ENCODE measurements at places on chromosomes 12 and 14.

GRCh38 chr12:6345319-6346091, 3.6 kb upstream of the TNFRSF1A start:
- DNase-seq, result no peak

- DNase-seq, result no peak
Measured at GRCh38 chr12:104275689-104276088, 27.9 kb upstream of the EID3 start.

DNA sequence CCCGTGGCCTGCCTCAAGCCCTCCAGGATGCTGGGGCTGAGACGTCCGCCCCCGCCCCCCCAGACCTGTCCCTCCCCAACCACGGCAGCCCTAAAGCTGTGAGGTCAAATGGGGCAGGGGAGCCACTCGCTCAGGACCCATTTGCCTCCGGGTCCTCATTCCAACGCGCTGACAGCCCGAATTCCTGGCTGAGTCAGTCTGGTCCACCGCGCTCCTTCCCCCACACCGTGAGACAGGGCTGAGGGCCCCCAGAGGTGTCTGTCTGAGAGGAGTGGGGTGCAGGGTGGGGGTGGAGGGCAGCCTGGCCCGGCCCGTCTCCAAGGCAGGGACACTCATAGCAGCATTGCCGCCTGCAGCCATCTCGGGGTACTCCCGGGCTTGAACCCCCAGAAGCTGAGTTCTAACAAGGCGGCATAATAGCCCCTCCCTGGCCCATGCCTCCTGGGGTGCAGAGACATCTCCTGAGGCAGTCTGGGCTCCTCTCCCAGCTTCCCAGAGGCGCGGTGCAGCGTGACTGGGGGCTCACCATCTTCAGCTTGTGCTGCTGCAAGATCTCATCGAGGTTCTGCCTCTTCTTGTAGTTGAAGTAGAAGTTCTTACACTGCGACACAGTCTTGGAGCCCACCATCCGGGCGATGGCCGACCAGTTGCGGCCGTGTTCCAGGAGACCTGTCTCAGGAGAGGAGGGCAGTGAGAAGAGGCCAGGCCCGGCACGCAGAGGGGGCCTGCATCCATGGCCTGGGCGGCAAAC, 90.5 kb downstream of the RFLNA start:
- no peak for DNase-seq

DNA sequence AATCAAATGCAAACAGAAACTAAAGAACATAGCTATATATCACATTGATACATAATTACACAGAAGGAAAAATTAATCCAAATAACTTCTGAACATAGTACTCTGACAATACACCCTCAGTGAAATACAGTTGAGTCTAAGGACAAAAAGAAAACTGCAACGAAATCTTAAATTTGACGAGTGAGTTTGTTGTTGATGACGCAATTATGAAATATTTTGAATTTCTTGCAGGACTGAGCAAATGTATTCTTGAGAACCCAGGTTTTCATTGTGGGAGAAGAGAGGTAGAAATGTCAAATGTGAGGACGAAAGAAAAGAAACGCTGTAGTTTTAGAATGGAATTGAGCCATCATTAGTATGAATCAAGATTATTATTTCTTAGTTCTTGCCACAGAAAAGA, 46.3 kb downstream of the EGLN3 start:
- DNase-seq, result no peak

DNA sequence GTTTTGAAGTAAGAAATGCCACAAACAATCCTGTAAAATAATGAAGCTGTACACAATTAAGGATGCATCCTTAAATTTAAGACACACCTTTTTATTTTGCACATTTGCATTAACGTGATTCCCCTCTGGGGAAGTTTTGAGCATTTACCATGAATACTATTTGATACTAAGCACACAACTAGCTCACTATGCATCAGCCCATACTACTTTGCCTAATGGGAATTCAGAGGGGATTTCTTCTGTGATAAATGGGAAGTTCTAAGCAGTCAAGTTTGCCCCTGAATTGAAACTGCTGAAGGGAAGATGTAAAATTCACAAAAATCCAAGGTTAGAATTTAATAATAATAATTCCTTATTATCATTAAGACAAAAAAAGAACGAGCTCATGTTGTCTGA, 27.4 kb downstream of the SINHCAF start:
- DNase-seq, result no peak

- DNase-seq, result no peak
Measured at GRCh38 chr12:98073610-98074009, 441.8 kb upstream of the TMPO start.

- no peak for DNase-seq
Measured at GRCh38 chr12:70627677-70628076, 9.6 kb downstream of the PTPRB start.

DNA sequence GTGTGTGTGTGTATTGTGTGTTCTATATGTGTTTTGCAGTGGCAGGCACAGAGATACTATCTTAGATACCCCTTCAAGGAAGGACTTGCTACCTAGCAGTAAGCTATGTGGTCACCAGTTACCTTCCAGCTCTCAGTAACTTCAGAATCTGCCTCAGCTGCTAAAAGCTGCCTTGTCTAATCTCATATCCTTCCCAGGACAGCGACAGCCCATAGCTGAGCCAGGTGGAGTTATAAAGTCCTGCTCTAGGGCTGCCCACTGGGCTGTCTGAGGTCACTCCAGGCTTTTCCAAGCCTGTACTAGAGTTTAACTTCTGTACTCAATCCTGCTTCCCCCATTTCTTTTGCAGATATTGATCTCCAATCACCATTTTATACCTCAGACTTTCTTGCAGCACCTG, 942.6 kb downstream of the GALC start:
- no peak for DNase-seq

- DNase-seq, result no peak
Measured at GRCh38 chr12:60832290-60832689, 1236.5 kb downstream of the SLC16A7 start.

DNA sequence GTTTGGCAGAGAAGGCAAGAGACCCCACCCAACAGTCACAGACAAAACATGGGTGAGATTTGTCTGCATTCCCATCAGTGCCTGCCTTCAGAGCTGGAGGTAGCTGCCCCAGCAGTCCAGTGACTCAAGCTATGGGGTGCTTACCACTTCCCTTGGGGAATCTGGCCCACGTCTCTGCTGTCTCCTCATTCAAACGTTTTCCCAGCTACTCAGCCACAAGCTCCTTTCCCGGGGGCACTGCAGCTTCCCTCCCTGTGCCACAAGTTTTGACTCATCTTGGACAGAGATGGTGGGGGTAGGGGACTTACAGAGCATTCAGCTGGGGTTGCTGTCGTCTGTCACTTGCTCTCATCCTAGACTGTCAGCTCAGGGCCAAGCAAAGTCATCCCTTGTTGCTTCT, 66.6 kb downstream of the FBXL14 start:
- no peak for DNase-seq

GRCh38 chr14:91250912-91251311, 6.4 kb upstream of the GPR68 start:
- no peak for DNase-seq

GRCh38 chr14:54840336-54840735, 62.3 kb downstream of the GCH1 start:
- DNase-seq, result no peak

DNA sequence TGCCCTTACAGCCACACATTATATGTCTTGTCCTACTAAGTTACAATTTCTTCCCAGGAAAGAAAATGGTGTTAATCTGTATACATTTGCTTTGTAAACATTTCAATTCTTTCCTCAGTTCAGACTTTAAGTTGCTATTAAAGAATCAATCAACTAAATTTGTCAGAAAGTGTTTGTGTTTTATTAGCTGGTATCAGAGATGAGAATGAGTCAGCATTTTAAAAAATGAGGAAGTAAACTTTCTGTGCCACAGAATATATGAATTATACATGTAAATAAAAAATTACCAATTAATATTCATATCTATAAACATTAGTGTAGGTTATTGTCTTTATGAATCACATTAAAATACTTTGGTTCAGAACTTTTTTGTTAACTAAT, 82.0 kb downstream of the LMO3 start:
- DNase-seq, result no peak

DNA sequence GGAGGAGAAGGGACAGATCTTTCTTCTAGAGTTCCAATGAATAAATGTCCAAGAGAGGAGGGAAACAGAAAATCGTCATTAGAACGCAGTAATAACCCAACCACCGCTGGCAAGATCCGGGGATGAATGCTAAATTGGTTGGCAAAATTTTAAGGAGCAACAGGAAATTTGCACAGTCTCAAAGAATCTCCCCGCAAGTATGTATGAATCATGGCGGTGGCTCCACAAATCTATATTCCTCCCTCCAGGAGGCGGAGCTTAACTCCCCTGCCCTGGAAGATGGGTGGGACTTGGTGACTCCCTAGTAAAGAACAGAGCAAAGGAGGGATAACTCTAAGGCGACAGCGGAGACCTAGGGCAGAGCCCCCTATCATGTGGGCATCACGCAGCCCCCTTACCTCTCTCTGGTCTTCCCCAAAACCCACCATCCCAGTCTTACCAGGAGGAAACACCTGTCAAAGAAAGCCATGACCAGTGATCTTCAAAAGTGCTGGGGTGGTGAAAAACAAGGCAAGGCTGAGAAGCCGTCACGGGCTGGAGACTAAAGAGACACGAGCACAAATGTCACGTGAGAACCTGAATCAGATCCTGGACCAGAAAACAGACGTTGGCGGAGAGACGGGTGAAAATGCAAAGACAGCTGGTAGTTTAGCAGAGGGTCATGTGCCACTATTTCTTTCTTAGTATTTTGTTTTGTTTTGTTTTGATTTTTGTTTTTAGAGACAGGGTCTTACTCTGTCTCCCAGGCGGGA, 125.8 kb downstream of the NCOR2 start:
- no peak for DNase-seq

DNA sequence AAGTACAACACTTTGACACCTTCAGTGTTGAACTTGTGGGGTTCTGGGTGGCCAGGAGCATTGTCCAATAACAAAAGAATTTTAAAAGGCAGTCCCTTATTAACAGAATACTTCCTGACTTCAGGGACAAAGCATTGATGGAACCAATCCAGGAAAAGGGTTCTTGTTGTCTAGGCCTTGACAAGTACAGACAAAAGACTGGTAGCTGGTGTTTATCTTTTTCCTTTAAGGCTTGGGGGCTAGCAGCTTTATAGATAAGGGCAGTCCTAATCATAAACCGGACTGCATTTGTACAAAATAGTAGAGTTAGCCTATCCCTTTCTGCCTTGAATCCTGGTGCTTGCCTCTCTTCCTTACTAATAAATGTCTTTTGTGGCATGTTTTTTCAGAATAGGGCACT, 27.4 kb downstream of the FAM177A1 start:
- DNase-seq, result no peak

- no peak for DNase-seq
Measured at GRCh38 chr12:79659961-79660431, 30.8 kb downstream of the PAWR start.

DNA sequence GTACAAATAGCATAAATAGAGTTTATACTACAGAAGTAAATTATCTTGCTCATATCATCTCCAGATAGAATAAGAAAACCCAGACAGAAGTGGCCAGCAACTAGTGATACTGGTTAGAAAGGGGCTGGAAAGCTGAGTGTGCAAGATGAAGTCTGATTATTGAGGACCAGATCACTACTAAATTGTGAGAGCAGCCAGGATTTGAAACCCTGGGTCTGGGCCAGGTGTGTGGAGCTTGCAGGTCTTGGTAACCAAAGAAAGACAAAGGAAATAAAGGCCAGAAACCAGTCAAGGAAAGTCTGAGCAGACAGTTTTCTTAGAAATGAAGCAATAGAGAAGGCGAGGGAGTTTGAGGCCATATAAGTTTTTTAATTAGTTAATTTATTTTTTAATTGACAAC, 611.8 kb downstream of the ETNK1 start:
- DNase-seq, result no peak

- DNase-seq, result no peak
Measured at GRCh38 chr12:19224746-19225145, 95.2 kb downstream of the PLEKHA5 start.

DNA sequence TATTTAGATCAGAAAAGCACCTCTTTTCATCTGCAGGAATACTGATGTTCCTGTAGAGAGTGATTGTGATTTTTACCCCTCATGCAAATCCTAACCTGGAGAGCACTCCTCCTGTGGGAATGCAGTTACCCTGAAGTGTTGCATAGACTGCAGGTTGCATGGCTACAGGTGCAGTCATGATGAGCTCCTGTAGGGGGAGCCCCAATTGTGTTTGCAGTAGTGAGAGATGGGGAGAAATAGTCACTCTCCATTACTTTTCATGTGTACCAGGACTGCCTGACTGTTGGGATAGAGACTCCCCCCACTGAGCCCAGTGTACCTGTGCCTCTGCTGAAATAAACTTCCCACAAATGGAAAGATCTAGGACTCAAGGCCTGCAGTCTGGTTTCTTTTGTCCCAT, 1086.5 kb downstream of the SLC6A15 start:
- no peak for DNase-seq

DNA sequence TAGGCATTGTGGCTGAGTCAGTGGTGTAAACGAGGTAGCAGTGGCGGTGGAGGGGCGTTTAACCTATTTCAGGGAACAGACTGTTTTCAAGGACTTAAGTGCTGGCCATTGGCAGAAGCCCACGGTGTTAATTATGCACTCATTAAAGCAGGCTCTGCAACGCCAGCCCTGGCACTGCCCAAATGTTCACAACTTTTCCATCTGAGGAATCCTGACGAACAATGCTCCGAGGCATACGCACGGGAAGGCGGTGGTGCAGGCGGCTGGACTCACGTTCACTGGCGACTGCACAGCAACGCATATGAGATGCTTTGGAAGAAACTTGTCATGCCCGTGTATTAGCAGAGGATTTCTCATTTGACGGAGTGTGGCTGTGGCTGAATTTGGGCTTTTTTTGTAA, 70.6 kb upstream of the SLC24A4 start:
- DNase-seq, result no peak

GRCh38 chr14:38206689-38207376, 871 bp upstream of the SSTR1 start:
- no peak for DNase-seq

DNA sequence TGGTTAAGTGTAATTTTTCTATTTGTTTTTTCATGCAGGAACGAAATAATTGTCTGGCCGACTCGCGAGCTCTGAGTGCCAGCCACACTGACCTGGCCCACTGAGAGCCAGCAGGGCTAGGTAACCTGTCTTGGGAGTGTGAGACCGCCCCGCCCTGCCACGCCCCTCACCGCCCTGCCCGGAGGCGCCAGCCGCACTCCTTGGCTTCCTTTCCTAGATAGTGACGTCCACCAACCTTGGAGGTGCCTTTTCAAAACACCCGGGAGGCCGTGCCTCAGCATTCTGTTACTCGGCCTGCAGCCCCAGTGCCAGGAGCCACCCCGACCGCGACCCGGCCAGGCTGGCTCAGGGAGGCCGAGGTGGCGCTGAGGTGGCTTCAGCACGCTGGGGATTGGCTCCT, 21.7 kb downstream of the XRCC3 start:
- no peak for DNase-seq

- DNase-seq, result peak; percentile 11
Measured at GRCh38 chr12:117098361-117099217, 627 bp downstream of the TESC start.

DNA sequence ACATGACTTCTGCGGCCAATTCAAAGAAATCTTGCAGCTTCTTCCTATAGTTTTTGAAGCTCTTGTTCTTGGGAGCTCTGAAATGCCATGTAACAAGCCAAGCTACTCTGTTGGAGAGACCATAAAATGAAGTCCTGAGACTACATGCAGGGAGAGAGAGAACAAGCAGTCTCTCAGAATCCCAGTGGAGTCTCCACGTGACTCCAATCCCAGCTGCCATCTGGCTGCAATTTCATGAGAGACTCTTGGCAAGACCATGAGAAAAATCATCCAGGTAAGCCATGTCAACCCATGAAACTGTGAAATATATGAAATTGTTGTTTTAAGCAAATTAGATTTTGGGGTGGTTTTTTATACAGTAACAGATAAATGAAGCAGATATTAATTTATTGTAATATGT, 54.4 kb downstream of the KLRG1 start:
- DNase-seq, result no peak

Measured in stimulated activated CD4-positive, alpha-beta T cell treated with anti-CD3 and anti-CD28 coated beads, Interleukin-15, amount 100 ng/mL, for 1 hour (primary cell).